ENCODE measurements at places on chromosomes 6 and 20. TPM values are rescaled to one million over a fixed set of nuclear protein-coding genes. Genes with fewer than 3 reads are reported as not detected.

GRCh38 chr6:24778878-24779277 is 4.1 kb downstream of the GMNN start:
- no peak for DNase-seq

- no peak for DNase-seq
These were observed 35.9 kb upstream of the HLA-G start for GRCh38 chr6:29791786-29792122.

DNA sequence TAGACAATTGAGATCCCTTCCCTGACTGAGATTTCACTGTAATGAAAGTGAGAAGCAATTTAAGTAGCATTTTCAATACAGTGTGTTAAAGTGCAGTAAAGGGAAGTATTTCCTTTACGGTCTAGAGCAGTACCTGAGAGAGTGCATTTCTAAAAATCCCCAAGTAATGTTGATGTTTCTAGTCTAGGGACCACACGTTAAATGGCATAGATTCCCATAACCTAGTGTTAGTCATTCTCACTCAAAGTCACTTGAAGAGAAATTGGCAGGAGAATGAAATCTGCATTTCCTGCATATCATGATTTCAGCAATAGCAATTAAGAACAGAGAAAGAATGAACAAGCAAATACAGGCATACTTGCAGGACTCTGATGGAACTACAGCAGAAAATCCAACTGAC is 67.9 kb downstream of the CGA start:
- DNase-seq, result no peak

DNA sequence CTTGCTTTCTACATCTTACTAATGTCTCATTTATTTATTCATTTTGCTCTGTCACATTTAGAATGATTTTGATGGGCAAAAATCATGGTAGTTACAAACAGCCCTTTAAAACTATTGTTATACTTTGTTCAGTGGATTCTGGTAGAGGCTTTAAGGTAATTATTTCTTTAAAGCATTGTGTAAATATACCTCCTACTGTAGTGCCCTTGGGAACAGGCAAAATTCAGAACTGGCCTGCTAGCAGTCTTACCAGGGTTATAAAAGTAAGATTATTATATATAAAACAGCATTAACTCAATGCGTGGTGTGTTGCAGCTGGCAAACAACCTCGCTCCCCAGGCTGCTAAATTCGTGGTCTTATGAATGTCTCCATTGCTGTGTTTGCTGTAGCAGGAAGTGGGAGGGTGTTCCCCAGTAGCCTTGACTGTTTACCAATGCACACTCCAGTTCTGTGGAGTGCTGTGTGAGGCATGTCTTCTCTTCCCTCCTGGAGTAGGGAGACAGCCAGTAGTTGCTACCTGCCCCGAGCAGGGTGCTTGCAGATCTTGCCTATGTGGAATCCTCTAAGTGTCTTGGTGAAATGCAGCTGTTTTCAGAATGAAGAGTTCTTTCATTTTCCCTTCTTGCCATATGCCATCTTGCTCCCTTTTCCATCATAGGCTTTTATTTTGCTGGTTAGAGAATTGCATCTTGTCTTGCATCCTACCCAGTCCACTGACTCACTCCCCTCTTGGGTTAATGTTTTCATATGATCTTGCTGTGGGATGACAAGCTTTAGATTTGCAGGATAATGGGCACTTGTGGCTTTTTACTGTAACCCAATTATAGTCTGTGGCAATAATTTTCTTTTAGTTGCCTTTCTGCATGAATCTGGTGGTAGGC is 45.3 kb downstream of the IGF2R start:
- peak; percentile 33 for DNase-seq

DNA sequence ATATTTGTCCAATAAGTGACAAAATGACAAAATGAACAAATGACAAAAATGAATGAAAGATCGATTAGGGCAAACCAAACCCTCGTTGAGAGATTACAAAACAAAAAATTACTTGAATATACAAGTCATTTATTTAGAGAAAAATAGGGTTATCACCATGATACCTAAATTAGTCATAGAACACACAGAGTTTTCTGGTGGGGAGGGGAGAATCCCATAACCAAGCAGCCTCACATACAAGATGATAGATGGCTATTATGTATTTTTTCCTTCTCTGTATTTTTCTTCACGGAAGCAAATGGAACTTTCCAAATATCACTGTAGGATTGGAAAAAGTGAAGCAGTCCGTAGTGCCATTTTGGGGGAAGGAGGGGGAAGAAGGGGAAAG is 28.5 kb upstream of the BMP6 start:
- no peak for DNase-seq

DNA sequence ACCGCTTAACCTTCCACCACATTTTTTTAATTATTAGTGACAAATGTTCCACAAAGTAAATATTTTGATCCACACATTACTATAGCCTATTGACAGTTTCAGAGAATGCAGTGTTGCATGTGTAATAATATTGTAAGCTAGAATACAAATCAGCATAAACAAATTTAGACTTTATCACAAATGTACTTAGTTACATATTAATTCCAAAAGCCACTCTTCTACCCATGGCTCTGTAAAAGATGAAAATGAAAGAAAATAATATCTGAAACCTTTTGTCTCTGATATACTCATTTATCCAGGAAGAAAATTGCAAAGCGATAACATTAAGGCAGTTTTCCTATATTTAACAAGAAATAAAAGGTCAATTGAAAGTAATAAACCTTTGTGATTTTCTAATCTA is 954.0 kb upstream of the MAN1A1 start:
- no peak for DNase-seq

GRCh38 chr20:14582855-14583254 is 245.4 kb upstream of the FLRT3 start:
- DNase-seq, result no peak

DNA sequence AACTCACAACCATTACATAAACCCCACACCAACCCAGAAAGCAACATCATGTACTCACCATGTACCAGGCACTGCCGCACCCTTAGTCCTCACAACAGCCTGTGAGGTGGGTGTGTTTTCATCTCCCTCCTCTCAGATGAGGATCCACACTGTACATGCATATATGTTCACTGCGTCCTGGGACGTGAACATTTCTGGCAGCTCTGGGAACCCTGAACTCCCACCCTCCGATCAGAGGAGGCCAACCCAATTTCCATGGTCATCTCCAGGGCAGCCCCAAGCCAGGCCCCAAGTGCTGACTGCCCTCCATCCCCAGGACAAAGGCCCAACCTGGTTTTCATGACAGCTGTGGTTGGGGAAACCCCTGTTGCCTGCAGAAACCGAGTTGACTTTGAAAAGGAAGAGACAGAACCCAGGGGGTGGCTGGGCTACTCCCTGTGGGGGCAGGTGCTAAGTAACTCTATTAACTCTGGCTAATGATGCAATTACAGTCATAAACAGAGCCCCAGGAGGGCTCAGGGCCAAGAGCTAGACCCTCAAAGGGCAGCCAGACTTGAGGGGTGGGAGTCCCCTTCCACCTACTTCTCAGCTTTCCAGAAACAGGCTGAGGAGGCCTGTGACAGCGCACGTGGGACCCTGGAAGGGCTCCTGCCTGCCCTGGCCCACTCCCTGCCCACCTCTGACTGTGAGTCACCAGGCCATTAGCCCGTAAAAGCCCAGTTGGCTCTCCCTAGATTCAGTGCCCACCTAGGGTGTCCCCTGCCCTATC is 2.6 kb downstream of the TFEB start:
- no peak for DNase-seq

DNA sequence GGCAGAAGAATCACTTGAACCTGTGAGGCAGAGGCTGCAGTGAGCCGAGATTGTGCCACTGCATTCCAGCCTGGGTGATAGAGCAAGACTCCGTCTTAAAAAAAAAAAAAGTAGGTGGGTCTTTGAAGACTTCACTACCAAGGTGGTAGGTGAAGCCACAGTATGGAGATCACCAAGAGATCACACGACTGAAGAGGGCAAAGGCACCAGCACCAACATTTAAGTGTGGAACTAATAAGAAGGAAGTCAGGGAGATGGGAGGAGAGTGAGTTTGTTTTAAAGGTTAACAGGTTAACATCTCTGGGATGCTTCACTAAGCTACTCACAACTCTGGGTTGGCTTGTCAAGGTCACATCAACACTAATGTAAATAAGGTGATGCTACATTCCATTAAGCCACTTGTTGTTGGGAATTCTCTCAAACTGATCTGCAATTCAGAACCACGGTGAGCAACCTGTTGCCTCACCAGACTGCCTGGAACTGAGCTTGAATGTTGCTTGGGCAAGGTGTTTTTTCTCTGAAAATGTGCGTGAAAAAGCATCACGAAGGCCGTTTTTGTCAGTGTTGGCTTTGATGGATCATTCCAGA is 48.7 kb downstream of the KCTD20 start:
- DNase-seq, result no peak

DNA sequence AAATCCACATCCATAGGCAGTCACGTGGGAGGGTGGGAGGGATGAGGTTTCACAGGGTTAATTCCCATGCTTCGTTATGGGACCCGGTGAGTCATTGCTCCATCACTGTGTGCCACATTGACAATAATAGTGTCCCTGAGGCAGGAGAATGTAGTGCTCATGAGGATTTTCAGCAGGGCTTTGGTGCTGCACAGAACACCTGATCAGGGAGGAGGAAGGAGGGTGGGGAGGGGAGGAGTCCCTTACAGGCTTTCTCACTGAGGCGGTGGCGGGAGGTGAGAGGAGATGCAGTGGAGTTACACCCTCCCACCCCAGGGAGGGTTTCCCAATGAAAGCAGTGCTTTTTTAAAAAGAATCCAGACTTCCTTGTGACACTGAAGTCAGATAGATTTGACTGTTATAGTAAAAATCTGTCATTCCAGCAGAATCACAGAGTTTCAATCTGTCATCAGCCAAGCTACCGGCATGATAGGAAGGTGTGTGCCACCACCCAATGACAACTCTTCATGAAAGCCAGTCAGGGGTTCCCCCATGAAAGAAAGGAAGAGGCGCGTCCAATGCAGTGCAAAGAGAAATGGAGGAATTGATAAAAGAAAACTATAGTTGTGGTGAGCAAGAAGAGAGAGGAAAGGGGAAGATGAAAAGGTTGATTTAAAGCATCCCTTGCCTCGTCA is 144.8 kb downstream of the TBC1D7 start:
- no peak for DNase-seq

- peak; percentile 5 for DNase-seq
These were observed 33.5 kb downstream of the PNLDC1 start for GRCh38 chr6:159833556-159833955.

- DNase-seq, result no peak
These were observed 42.9 kb upstream of the LRFN2 start for GRCh38 chr6:40630051-40630450.

DNA sequence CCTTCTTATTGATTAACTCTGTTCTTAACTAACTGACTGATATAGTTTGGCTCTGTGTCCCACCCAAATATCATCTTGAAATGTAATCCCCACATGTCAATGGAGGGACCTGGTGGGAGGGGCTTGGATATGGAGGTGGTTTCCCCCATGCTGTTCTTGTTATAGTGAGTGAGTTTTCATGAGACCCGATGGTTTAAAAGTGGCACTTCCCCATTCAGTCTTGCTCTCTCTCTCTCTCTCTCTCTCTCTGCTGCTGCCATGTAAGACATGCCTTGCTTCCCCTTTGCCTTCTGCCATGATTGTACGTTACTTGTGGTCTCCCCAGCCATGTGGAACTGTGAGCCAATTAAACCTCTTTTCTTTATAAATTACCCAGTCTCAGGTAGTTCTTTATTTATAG is 81.8 kb upstream of the SPACA1 start:
- no peak for DNase-seq

GRCh38 chr6:7910654-7911344 is at the start of gene TXNDC5:
TXNDC5 (minus strand) TSS chr6:7910788; CDS start chr6:7910776, 12 bp downstream.
- DNase-seq, result peak; percentile 60

- no peak for DNase-seq
These were observed 7.6 kb downstream of the CSNK2A1 start for GRCh38 chr20:535958-536357.

- DNase-seq, result no peak
These were observed 3.9 kb downstream of the ROMO1 start for GRCh38 chr20:35702824-35703695.

DNA sequence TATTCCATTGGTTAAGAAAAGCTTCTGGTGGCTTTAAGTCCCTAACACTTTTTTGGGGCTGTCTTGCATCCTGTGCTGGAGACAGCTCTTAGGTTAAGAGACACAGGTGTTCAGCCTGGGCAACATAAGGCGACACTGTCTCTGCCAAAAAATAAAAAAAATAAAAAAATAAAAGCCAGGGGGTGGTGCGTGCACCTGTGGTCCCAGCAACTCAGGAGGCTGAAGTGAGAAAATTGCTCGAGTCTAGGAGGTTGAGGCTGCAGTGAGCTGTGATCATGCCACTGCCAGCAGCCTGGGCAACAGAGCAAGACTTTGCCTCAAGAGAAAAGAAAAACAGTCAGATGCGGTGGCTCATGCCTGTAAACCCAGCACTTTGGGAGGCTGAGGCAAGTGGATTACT is 55.6 kb upstream of the ZMYND8 start:
- DNase-seq, result no peak

DNA sequence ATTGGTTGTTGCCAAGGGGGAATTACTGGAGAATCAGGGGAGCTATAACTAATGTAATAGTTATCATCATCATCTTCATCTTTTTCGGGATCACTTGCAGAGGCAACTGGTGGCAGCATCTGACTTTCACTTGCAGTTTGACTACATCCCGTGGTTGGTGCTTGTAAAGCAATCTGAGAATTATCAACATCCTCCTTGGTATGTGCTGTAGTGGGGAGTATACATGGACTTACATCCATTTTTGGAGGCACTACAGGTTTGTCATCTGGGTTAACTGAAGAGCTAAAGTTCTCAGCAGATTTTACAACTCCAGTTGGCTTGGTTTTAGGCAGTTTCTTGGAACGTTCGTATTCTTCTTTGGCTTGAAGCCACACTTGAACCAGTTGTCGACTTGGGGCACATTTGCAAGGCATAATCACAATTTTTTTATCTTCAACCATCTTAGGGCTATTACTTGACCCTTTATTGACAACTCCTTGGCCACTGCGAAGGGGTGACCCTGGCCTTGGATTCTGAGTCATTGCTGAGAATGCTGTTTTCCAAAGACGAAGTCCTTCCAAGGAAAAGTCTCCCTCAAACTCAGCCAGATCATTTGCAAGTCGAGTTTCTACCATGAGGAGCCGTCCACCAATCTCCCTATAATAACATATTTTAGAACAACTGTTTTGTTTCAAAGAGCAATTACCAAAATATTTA is 115.5 kb downstream of the REV3L start:
- peak; percentile 37 for DNase-seq

The PGM3 gene
- 71.9 TPM for total RNA-seq

The MRAP2 gene
- 0.17 TPM for total RNA-seq

The EEF1A2 gene
- total RNA-seq, result 1.7 TPM

The TNF gene
- not detected for total RNA-seq

The HNF4A gene
- not detected for total RNA-seq

The PTK7 gene
- 159 TPM for total RNA-seq

The CDH4 gene
- 4.8 TPM for total RNA-seq

The FILIP1 gene
- total RNA-seq, result 0.33 TPM

The SLC52A3 gene
- not detected for total RNA-seq

Data from fibroblast of lung (primary cell).